Activated CD4-positive, alpha-beta T cell treated with anti-CD3 and anti-CD28 coated beads, Interleukin-2, amount 50 U/mL, for 4 hours (primary cell): ENCODE measurements at places on chromosomes 1 and 21.

DNA sequence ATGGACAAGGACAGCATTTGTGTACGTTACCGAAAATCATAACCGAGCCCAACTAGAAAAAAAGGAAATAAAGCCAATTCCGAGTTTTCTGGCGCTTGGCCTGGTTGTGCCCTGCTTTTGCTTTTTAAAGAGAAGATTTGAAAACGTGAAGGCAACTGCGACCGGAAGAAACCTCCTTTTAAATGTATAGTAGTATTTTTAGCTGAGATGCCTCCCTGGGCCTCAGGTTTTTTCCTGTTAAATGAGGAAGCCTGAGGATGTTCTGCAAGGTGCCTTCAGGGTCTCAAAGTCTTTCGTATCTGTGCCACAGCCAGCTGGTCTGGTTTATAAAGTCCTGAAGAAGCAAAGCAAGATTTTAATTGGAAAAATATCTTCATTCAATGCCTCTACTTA is 371 bp upstream of the ODF2L start:
- DNase-seq: no peak

- no peak for DNase-seq
These were observed 35.8 kb downstream of the VANGL1 start for GRCh38 chr1:115677565-115677964.

DNA sequence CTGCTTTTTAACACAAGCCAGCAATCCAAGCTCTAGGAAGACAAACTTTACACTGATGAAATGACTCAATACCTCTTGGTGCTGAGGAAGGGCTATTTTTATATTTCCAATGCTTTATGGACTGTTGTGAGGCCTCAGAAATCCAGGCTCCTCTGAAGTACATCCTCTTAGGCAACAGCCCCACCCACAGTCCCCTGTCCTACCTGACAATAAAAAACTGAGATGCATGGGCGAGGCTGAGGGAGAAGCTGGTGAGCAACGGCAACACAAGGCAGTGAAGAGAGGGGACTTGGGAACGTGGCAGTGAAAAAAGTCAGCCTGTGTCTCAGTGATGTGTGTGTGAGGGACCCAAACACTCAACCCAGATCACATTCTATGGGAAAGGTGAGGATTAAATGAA is 10.1 kb upstream of the CPT2 start:
- DNase-seq: no peak

GRCh38 chr1:46065405-46065804 is 67.0 kb downstream of the PIK3R3 start:
- no peak for DNase-seq

DNA sequence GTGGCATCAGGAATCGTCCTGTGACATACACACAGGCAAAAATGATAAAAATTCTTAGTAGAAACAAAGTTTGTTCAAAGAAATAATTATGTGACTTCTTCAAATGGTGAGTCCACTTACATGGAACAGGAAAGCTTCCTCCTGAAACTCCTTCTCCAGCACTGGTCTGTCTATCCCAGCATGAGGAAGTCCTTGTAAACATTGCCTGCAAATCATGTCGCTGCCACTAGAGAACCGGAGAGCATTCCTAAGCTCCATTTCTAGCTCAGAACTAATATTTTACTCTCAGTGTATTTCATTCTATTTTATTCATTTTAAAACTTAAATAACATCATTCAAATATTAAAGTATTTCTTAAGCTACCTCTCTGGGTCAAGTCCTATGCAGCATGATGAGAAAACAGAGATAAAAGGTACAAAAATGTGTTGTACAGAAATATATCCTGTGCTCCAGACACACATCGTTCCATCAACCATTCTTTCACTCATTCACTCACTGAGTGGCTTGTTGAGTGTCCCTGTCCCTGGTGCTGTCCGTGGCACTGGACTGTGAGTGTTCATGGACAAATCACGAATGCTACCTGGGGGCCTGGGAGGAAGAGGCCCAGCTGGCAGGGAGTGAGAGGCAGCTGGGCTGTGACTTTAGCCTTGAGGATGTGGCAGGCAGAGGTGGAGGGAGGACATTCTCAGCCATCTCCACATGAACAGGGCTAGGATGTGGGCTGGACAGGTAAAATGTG is 10.0 kb downstream of the CYP4A22 start:
- DNase-seq: no peak

DNA sequence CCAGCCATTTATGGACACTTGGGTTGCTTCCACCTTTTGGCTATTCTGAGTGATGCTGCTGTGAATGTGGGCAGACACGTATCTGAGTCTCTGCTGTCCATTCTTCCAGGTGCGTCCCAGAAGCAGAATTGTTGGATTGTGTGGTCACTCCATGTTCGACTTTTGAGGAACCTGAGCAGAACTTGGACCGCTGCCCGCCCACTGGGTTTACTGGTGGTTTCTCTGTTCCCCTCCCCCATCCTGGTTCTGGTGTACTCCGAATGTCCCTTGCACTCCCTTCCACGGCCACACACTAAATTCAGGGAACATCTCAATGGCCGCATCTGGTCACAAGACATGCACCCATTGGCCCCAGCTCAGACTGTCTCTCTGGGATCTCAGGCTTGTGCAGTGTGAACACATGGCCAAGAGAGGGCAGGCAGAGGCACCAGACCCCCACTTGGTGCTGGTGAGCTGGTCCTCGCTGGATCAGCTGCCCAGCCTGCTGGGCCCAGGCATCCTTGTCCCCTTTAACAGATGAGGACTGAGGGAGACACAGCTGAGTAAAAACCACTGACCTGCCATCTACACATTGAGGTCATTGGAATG is 565.1 kb downstream of the NPHP4 start:
- no peak for DNase-seq

- no peak for DNase-seq
These were observed 100.7 kb upstream of the PDE4B start for GRCh38 chr1:65691972-65692371.

DNA sequence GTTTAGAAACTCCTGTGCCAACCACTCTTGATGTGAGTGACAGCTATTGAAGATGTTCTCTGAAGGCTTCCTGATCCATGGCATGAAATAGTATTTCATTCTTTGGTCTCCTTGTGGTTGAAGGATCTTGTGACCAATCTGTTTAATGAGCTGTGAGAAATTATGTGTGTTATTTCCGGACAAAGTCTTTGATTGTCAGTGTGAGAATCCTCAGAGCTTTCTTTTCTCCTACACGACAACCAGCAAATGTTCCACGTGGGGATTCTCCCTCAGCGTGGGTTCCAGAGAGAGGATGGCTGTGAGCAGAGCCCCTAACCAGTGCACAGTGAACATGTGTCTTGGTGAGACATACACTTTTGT is 45.0 kb upstream of the HOOK1 start:
- no peak for DNase-seq
